ACHN (cell line): ENCODE measurements at places on chromosomes 7 and 10.

DNA sequence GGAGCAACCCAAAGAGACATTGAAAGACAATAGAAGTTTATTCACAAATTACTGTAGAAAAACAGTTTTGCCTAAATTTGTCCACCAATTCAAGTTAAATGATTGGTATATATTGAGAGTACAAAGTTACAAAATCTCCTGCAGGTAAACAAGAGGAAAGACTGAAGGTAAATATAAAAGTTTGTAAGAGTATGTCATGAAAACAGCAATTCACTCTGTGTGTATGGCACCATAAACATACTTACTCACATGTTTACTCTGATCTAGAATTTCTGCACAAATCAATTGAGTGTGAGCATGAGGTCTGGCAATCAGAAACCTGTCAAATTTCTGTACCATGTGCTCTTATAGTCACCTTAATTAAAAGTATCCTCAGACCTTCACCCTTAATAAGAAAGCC, 800.9 kb upstream of the MBL2 start:
- no peak for DNase-seq

DNA sequence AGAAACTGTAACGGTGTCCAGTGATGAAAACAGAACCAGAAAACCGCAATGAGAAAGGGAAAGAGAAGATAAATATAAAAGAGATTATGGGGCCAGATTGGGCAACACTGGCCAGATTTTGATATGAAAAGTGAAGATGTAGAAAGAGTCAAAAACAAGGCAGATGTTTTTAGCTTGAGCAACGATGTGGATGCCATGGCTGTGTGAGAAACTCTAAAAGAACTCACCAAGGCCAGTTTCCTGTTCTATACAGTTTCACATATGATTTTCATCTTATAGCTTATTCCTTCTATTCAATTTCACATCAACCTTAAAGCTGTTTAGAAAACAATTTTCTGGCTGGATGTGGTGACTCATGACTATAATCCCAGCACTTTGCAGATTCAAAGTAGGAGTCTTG, 36.3 kb downstream of the CSTF2T start:
- DNase-seq, result no peak

- no peak for DNase-seq
Observed at GRCh38 chr10:22851865-22852239, 76.0 kb upstream of the ARMC3 start.

DNA sequence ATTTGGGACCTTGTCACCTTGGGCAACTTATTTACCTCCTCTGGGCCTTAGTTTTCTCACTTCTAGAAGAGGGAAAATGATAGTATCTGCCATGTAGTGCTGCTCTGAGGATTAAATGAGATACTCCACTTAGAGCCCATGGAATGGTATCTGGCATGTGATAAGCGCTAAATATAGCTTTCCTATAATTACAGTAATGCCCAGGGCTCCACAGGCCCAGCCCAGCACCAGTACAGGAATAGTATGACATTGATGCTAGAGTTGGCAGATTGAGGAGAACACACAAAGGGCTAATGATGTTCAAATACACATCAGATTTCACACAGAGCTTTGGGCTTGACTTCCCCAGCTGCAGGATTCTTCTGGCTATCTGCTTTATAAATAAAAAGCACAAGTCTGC, 34.9 kb downstream of the FAS start:
- no peak for DNase-seq

- peak; percentile 70 for DNase-seq
Observed at GRCh38 chr7:36440880-36441279, 51.2 kb downstream of the ANLN start.

DNA sequence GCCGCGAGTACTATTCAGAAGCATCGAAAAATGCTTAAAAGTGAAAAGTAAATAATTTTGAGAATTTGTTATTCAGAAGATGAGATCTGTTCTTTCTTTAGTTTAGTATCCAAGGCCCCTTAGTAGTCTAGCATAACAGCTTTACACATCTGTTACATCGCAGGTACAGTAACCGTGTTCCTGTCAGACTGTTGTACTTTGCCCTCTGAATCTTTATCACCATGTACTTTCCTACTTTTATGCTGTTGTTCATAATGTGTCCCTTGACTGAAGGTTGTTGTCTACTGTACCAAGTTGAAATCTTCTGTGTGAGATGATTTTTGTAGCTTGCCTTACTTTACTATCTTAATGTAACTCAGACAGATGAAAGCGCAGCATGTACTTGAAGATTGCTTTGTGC, 38.3 kb downstream of the WAC start:
- DNase-seq, result no peak

DNA sequence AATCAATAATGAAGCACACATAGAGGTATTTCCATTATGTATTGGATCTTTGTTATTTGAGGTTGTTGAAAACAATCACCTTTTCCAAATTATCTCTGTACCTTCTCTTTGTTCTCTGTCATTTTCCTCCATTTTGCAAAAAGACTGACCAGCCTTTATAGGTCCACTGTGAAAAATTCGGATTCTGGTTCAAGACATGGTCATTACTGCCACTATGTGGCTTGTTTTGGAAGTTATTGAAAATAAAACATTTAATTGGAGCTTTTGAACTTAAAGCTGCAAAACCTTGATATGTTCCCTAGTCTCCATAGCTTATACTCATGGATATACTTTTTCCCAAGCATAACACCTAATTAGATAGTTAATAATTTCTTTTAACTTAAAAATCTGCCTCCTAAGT, 1094.4 kb downstream of the NRG3 start:
- peak; percentile 38 for DNase-seq

- no peak for DNase-seq
Observed at GRCh38 chr7:68529221-68529620, 1069.1 kb upstream of the AUTS2 start.

GRCh38 chr7:484356-485101, 35.1 kb downstream of the PDGFA start:
- DNase-seq, result no peak

GRCh38 chr10:54478601-54479000, 322.4 kb downstream of the PCDH15 start:
- DNase-seq, result no peak

DNA sequence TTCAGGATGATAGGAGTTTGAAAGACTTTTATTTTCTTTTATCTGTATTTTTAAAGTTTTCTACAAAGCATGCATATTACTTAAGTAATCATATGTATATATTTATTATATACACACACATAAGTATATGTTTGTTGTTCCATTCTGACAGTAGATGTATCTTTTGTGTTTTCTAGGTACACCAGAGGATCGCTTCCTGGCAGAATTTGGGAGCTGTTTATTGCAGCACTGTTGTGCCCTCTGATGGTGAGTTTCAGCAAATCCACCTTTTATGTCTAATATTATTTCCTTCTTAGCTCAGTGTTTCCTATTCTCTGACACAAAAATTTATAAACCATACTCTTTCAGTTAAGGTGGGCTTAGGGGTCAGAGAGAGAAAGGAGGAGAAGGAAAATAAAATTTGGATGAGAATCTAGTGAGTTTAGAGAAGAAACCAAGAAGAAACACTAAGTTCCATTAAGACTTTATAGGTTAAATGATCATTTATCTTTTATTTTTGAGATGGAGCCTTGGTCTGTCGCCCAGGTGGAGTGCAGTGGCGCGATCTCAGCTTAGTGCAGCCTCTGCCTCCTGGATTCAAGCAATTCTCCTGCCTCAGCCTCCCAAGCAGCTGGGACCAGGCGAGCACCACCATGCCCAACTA, 59.2 kb upstream of the OIT3 start:
- DNase-seq, result peak; percentile 74

GRCh38 chr10:102434394-102435132, 2.2 kb upstream of the CUEDC2 start:
- DNase-seq, result no peak
